AG09319 (cell line): ENCODE measurements at places on chromosomes 6 and 20.
A peak's percentile ranks its signal among the peaks of the same experiment; 100 is the strongest.

- no peak for DNase-seq
These were observed 217.0 kb downstream of the TBX18 start for GRCh38 chr6:84547341-84547801.

- no peak for DNase-seq
These were observed 8.1 kb downstream of the NEDD9 start for GRCh38 chr6:11224252-11224965.

DNA sequence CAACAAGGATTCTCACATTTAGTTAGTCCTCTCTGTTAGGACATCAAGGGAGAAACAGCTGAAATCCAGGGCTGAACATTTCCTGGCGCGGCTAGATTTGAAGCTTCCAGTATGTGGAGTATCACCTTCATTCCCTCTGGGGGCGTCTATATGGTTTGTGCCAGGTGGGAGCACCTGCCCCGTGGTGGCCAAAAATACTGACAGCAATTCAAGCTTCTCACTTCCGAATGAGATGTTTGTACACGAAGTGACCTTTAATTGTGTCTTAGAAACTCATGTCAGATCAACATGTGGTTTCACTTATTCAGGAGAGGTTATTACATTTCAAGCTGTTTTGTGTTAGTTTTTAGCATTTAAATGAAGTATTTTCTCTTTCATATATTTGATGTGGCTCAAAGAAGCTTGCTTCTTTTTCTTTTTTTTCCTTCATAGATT, 67.3 kb upstream of the ZNF217 start:
- no peak for DNase-seq

DNA sequence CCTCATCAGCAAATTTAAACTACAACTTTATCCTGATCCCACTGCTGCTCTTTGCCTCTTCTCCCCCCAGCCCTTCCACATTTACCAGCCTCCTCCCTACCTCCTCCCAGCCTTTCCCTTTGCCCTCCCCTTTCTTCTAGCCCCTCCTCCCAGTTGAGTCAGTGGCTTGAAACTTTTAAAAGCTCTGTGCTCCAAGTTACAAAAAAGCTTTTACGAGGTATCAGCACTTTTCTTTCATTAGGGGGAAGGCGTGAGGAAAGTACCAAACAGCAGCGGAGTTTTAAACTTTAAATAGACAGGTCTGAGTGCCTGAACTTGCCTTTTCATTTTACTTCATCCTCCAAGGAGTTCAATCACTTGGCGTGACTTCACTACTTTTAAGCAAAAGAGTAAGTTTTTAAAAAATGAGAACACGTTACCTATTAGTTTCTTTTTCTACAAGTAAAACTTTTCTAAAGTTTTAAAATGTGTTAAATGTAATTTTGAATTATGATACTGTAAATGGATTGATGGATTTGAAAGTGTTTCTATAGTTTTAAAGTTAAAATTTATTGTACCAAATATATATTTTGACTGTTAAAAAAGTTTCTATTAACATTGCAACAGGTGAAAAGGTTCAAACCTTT, at the start of gene GJA1:
GJA1 (plus strand) TSS at position 203 of the 626 bp plus-strand sequence. CDS start 11,202 bp downstream, outside the sequence.
- peak; percentile 56 for DNase-seq

- DNase-seq, result no peak
These were observed 113.6 kb downstream of the TRERF1 start for GRCh38 chr6:42337985-42338743.

GRCh38 chr20:16785226-16785625, 37.1 kb downstream of the OTOR start:
- DNase-seq, result no peak
